ENCODE measurements at places on chromosomes 1 and 21. TPM values are rescaled to one million over a fixed set of nuclear protein-coding genes. Genes with fewer than 3 reads are reported as not detected.
A peak's percentile ranks its signal among the peaks of the same experiment; 100 is the strongest.

DNA sequence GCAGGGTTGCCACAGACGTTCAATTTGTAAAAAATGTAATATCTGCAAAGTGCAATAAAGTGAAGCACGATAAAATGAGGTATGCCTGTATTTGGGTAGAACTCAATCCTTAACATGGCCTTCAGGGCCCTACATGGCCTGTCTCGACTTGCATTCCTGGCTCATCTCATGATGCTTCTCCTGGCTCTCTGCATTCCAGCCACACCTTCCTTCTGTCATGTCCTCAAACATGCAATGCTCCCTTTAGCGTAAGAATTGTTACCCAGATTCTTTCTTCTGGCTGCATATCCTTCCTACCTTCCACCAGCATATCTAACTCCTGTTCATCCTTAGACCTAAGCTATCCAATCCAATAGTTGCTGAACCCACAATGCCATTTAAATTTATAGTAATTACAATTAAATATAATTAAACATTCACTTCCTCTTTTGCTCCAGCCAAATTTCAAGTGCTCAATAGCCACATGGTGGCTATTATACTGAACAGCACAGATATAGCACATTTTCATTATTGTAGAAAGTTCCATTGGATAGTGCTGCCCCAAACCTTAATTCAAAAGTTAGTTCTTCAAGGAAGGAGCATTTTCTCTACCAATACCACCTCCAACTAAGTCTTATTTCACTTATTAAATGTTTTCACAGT lies 32.6 kb downstream of the FGGY start:
- DNase-seq: no peak

DNA sequence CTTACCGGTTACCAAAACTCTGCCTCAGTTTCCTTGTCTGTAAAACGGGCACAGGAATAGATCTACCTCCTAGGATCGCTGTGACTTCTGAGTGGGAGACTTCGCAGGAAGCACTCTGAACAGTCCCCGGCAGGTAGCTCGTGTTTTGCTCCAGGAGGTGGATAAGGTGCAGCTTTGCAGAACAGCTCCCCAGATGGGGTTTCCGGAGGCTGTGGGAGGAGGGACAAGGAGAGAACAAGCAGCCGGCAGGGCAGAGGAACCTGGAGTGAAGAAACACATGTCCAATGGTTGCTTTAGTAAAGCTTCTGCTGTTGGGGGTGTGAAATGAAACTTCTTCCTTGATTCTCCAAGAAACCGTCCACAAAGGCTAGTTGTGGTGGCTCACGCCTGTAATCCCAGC lies 95.5 kb upstream of the TARDBP start:
- DNase-seq: no peak

GRCh38 chr1:233497679-233498078 lies 116.2 kb upstream of the KCNK1 start:
- no peak for DNase-seq

DNA sequence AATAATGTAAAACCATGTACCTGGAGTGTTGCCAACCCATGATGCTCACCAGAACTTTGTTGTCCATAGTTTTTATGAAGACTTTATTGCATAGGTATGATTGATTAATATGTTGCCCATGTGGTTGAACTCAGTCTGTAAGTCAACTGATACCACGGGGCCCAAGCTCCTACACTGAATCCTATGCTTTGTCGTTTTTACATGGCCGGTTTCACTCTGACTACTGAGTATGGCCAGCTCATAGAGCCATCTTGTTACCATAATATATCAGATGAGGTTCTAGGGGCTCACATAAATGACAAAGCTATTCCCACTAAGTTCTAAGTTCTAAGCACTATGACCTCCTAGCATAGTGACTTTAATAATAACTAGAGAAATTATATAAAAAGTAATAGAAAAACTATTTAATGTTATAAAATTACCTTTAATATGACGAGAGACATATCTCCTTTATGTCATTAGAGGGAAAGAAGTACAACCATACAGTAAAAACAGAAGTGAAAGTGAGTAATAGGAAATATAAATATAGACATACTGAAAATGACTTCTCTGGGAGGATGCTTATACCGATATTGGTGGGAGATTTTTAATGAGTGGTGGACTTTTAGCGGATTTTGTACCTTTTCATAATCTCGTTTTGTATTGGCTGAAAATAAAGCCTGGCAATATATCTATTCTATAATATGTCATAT lies 983.4 kb upstream of the PRMT6 start:
- DNase-seq: no peak

GRCh38 chr21:42761776-42762335 lies 108.4 kb downstream of the PDE9A start:
- DNase-seq: no peak

- DNase-seq: no peak
Observed at GRCh38 chr1:82879701-82880305, 1079.1 kb downstream of the ADGRL2 start.

DNA sequence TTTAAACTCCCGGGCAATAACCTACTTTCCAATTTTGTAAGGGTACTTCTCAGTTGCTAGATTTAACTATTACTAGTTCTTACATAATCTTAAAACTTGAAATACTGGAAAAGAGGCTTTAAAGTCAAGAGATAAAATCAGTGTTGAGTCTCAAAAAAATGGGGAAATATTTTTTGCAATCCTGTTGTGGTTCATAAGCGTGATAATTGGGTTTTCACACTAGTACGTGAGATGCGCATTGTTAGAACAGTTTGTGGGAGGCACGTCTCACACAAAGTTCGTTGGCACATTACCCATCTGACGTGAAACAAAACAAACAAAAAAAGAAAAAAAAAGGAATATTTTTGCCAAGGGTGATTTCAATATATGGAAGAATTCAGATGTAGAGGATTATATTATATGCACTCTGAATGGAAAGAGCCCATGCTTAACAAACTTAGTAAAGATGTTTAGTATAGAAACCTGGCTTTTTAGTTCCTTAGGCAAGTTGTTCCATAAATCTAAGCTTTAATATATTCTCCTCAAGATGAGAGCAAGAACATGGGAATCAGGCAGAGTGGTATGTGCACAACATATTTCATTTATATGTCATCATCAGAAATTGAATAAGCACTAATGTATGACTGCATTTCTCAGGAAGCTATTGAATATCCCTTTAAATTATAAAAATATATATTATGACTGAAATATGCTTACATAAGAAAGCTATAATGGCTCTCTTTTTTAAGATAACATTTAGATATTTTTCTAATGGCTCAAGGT lies 73.9 kb upstream of the TNFSF4 start:
- peak; percentile 84 for DNase-seq

DNA sequence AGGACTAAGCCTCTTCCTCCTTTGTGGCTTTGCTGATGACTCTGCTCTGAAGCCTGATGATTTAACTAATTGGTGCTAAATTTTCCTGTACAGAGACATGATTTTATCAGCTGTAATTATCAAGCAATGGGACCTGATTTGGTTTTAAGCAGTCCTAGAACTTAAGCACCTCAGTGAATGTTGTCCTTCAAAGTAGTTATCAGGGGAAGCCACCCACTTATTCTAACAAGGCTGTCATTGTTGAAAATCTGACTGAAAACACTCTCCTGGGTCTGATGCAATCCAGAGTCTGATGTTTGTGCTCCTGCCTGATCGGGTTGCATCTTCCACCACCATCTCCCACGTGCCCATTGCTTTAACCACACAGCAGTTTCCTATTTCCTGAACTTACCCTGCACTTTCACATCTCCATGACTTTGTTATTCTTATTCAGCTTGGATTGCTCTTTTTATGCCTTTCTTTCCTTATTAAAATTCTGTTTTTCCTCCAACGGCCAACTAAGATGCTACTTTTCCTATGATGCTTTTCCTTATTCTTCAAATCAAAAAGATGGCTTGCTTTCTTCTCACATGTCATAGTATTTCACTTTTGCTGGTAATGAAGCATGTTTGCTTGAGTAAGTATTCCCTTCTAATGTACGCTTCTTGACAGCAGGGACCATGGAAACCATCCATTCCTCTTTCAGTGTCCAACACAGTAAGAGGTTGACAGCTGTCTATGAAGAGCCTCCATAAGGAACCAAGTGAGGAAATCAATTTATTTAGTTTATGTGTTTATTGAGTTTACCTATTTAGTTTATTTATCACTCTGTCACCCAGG lies 55.0 kb downstream of the S1PR1 start:
- no peak for DNase-seq

The S100A7A gene
- not detected for total RNA-seq

The AIM2 gene
- not detected for total RNA-seq

The BTBD8 gene
- 2.1 TPM for total RNA-seq

The INKA2 gene
- total RNA-seq: 1.6 TPM

The PDE4B gene
- total RNA-seq: 83.5 TPM

The GPR61 gene
- 0.30 TPM for total RNA-seq

The C1orf56 gene
- total RNA-seq: 6.1 TPM

The AMPD1 gene
- total RNA-seq: not detected

The RNF223 gene
- total RNA-seq: 0.20 TPM
